Right kidney (tissue), 9 donors: ENCODE measurements at places on chromosomes 2 and 18.

GRCh38 chr2:20430461-20431300 lies 16.2 kb upstream of the RHOB start:
- DNase-seq = no peak

- no peak for DNase-seq
Measured at GRCh38 chr2:168526641-168527040, 70.6 kb downstream of the CERS6 start.

- no peak for DNase-seq
Measured at GRCh38 chr2:158182676-158183295, 81.1 kb downstream of the UPP2 start.

DNA sequence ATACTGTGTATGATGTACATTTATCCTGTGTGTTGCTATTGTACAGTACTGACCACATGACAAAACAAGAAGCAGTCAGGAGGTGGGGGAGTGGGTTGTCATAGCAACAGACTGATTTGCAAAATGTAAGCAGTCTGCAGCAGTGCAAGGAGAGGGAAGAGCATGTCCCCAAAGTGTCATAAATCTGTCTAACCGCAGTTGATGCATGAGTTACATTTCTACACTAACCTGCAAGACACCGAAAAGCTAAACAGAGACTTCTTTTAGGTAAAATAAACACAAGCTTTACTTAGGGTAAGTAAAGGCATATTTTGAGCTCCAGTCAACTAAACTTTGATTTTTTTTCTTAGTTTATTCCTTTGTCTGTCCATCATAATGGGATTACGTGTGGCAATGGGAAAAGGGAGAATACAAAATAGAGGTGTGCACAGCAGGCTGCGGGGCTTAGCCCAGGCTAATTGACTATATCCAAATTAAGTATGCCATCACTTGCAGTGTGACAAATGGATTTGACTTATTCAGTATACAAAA lies 134.5 kb downstream of the MEIS1 start:
- DNase-seq = peak; percentile 42

GRCh38 chr2:145055651-145056050 lies 535.7 kb upstream of the ZEB2 start:
- DNase-seq = no peak

GRCh38 chr2:188369365-188369764 lies 77.7 kb downstream of the GULP1 start:
- DNase-seq = no peak

GRCh38 chr2:128496700-128497099 lies 178.0 kb upstream of the HS6ST1 start:
- DNase-seq = no peak

- no peak for DNase-seq
Measured at GRCh38 chr2:46118656-46119371, 178.4 kb upstream of the EPAS1 start.

DNA sequence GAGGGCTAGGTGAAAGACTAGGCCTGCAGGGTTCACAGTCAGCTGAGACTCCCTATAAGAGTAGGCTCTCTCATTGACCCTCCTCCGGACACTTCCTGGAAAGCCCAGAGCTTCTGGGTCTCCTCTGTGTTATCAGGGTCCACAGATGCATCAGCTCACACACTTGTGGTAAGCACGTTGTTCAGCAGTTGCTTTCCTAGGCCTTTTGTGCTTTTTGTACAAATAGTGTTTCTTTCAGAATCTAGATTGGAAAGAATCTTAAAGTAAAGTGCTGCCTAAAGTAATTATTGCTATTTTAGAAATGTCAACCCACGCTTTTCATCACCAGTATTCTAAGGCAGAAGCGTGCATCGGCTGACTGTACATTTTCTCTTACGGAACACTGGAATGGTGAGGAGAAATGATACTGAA lies 15.5 kb downstream of the SLC9A2 start:
- DNase-seq = no peak

- no peak for DNase-seq
Measured at GRCh38 chr18:9719421-9719981, 11.4 kb downstream of the RAB31 start.

DNA sequence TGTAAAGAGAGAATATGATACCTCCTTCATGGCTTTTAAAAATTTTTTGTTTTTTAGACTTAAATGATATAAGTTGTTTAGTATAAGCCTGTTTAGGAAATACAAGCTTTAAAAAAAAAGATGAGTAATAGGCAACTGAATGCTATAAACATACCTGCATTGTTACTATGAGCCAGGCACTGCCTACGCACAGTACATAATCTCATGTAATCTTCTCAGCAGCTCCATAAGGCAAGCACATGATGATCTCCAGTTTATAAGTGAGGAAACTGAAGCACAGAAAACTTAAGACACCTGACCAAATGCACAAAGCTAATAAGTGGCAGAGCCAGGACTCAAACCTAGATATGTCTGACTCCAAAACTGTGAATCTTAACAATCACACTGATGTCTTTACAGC lies 156.3 kb upstream of the SLC1A4 start:
- DNase-seq = no peak

GRCh38 chr2:101003278-101003775 lies 1.2 kb downstream of the RPL31 start:
- no peak for DNase-seq

GRCh38 chr2:216535454-216535995 lies 36.9 kb downstream of the RPL37A start:
- peak; percentile 69 for DNase-seq

GRCh38 chr2:75548036-75548573 lies 12.6 kb downstream of the EVA1A start:
- no peak for DNase-seq

DNA sequence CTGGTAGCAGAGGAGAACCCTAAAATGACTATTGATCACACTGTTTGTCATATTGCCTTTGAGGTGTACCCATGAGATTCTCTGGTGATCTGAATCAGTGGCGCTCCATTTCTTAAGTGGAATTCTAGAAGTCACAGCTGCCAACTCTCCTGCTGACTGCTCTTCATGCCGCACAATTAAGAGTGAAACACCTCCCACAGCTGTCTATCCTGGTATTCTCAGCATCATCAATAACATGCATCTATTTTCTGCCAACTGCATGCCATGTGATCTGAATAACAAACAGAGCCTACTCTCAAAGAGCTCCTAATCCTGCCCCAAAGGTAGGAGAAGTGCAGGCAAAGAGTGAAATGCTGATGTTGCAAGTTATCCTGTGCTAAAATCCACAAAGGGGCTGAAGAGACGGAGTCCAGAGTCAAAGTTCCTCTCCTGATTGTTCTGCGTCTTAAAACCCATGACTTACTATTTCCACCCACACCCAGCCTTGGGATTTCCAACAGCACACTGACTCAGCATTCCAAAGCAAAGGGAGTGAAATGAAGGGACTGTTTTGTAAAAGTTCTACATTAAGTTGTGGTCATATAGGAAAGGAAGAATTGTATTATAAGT lies 13.7 kb upstream of the DAPL1 start:
- DNase-seq = no peak

GRCh38 chr18:74610051-74610615 lies 12.5 kb downstream of the ZNF407 start:
- DNase-seq = no peak

- no peak for DNase-seq
Measured at GRCh38 chr18:21958707-21959450, 210.5 kb upstream of the GATA6 start.

DNA sequence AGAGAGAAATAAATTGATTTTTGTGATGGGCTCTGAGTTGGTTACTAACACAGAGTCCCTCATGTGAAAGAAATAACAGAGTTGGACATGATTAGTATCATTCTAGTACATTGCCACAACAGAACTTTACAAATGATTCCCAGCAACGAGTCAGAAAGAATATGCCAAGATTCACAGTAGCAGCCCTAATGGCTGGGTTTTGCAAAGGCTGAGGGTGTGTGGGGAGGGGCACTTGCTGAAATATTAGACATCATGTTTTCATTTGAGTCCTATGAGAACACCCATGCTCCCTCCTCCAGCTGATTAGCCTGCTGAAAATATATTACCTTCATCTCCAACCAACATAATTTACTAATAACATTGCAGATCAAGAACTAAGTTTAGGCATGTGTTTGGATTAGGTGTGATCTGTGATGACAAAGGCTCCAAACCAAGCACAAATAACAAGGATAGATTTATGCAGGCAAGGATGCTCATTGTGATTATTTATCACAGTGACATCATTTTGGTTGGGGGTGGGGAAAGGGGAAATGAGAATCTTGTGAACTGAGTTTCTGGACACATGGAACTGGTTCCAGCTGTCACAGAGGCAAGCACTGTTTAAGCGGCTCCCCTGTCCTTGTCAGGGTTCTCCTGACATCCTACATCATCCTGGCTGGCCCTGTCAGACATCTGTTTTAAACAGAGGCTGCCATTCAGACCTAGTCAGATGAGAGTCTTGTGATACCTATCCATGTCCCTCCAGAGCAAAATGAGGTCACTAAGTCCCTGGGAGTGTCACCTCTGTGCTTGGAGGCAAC lies 205.8 kb upstream of the NCKAP5 start:
- no peak for DNase-seq

DNA sequence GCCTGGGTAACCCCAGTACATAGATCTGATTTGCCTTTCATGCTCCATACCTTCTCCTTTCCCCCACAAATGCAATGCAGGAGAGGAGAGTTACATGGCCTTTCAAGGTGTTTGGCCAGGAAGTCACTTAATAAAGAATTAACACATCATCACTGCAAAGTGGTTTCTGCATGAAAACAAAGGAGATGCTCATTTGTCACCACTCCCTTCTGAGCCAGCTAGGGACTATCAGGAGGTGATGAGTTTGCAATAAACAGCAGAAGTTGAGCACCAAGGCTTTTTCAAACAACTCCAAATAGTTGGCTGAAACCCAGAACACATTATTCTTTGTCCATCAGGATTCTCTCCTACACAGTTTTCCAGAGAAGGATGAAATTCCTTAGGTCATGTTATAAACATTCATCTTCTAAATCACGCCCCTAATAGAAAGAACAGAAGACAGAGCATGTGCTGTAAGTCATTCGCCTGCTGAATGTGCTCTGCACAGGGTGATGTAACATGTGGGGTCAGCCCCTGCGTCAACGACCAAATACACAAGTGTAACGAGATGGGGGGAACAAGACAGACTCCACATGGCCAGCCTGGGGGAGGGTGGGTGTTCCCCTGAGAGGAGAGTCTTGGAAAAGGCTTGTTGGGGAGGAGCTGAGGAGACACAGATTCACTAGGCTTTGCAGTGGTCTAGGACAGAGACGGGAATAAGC lies 87.3 kb upstream of the RMDN2 start:
- DNase-seq = peak; percentile 41

DNA sequence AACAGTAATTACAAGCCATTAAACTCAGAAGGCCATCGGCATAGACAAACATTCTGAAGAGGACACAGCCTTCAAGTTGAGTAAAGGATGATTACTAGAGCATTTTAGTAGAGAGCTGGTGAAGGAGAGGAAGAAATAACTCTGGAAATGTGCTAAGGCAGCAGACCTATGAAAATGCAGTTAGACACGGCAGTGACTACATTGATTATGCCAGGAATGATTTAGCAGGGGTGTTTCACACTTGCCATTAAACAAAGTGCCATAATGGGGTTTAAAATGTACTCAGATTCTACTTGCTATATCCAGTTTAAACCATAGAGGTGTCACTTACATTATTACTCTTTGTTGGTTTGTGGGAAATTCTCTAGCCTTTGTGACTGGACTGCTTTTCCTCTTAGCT lies 372.3 kb downstream of the CPS1 start:
- DNase-seq = no peak

GRCh38 chr2:36556842-36557241 lies 41.1 kb downstream of the FEZ2 start:
- DNase-seq = no peak

- DNase-seq = no peak
Measured at GRCh38 chr2:194705398-194705797, 951.6 kb upstream of the SLC39A10 start.

DNA sequence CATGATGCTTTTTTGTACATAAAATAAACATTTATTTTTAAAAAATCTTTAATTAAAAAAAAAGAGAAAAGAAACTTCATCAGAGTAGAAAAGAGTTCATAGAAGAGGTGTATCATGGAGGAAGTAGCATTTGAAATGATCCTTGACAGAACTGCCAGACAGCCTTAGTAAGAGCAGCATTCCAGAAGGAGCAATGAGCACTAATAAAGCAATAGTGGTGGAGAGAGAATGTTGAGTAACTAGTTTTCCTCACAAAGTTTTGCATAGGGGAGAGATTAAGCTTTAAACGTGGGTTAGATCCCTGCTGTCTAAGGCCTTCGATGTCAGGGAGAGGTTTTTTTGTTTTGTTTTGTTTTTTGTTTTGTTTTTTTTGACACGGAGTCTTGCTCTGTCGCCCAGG lies 29.8 kb upstream of the METTL21A start:
- DNase-seq = no peak

DNA sequence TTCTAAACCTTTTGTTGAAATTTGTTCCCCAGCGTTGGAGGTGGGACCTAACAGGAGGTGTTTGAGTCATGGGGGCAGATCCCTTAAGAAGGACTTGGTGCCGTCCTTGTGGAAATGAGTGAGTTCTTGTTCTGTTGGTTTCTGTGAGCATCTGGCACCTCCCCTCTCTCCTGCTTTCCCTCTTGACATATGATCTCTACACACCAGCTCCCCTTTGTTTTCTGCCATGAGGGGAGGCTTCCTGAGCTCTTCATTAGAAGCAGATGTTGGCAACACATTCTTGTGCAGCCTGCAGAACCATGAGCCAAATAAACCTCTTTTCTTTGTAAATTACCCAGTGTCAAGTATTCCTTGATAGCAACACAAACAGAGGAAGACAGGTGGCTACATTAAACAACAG lies 23.8 kb downstream of the NABP1 start:
- DNase-seq = no peak

DNA sequence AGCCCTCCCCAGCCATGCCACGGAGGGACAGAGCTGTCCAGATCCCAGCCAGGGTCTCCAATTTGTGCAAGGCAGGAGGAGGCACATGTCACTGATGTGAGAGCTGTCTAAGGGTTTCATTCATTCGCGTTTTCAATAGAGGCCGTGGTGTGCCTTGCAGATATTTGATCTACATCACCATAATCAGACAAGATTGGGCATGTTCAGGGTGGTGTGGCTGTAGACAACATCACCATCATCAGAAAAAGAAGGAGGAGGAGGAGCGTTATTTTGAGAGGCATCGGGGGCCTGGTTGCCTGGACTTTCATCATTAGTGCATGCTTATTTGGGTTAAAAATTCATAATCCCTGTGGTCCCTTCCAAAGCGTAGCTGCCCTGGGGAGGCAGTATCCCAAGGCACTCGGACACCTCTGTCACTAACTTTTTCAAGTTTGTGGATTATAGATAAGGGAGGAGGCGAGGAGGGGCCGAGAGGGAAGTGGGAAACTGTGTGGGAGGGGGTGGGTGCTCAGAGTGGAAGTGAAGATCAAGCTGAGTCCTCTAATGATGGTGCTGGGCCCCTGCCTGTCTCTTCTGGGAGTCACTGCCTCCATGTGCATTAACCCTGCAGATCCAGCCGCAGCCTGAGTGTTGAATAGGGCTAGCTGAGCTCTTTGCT lies 194.1 kb downstream of the CTIF start:
- no peak for DNase-seq
